ENCODE measurements at places on chromosomes 16 and 17.

- DNase-seq = no peak
Observed at GRCh38 chr17:8930649-8931048, 34.9 kb downstream of the PIK3R5 start.

DNA sequence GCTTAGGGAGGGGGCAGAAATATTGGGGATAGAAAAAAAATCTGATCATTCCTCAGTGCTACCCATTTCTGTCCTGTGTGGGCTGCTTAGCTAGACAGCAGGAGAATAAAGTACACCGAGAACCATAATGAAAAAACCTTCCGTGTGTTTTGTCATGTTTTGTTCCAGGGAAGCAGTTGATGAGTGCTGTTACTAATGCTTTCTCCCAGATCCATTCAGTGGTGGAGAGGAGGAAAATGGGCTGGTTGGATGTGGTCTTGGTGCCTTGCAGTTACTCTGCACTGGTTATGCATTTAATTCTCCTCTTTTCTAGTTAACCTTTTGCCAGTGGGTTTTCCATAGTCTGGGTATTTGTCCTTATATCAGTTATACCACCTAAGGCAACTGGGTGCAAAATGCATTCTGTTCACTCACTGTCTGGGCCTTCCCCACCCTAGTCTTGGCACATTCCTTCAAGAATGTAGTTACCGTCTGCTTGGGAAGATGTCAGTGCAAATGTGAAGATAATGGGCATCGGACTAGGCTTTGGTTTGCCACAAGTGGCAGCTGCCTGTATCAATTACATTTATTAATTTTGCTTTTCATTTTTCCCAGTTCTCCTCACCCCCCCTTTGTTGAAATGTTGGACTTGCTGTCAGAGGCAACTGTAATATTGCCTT is 9.3 kb upstream of the TBKBP1 start:
- DNase-seq = no peak

GRCh38 chr17:42675965-42676423 is 800 bp downstream of the PLEKHH3 start:
- peak; percentile 74 for DNase-seq

DNA sequence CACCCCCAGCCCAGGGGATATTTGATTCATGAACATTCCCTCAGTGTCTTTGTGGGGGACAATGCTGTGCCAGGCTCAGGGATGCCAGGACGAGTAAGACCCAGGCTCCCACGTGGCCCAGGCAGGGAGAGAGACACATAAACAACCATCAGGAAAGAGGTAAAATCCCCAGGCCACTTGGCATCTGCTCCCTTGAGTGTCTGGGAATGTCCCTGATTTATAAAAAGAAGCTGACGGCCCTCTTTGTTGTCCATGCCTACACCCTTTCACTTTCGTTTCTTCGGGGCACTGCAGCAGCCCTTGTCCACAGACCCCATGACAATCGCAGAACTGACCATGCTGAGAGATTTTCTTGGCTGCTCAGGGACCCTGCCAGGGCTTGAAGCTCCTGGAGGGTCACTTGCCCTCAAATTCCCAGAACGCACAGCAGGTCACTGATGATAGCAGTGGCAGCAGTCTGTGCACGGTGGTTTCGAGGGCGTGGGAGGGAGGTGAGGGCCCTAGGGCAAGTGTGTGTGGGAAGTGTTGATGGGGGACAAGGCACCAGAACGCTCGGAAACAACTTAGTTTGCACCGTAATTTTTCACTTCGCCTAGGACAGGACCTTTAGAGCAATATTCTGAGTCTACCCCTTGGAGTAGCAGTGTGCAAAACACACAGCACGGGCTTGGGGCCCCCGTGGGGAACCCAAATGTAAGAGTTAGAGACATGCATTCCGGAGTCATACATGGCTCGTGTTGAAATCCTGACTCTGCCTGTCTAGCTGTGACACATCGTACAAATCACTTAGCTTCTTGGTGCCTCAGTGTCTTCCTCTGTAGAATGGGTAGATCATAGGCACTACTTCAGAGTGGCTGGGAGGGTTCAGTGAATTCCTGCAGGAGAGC is 4.7 kb downstream of the NOD2 start:
- no peak for DNase-seq

- no peak for DNase-seq
Observed at GRCh38 chr17:46163929-46164594, 29.2 kb downstream of the KANSL1 start.

All from eye (tissue), 1 donor.